ENCODE measurements at places on chromosomes 7 and 10.

DNA sequence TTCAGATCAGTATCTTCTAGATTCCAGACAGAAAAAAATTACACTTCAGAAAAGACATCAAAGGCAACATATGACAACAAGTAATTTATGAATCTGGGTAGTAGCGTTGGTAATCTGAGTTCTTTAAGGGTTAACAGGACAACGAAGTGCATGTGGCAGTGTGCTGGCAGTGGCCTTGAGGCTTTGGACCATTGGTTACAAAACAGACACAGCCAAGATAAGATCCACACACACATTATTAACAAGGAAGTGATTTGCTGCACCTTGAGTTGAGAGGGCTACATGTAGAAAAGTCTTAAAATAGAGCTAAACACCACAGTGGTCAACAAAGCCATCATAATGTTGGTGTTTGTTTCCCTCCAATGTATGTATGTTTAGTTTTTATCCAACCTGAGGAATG lies 40.6 kb downstream of the AKR1D1 start:
- no peak for DNase-seq

DNA sequence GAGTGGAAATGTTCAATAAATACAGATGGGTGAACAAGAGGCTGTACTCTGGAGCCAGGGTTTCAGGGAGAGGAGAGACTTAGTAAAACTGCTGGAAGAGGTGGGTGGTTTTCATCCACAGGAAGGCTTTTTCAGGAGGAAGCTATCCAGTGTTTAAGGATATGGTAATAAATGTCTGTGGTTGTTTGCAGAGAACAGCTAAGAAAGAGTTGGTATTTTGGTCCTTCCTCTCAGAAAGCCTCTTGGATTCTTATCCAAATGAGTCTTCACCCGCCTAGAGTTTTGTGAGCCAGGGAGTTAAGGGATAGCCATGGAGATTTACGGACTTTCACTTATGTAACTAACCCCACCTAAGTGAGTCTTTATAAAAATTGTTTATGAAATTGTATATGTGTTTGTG lies 95.7 kb downstream of the GNAI1 start:
- no peak for DNase-seq

- DNase-seq, result no peak
These were observed 36.4 kb downstream of the FEZF1 start for GRCh38 chr7:122268101-122268500.

GRCh38 chr10:61313460-61313859 lies 139.7 kb downstream of the TMEM26 start:
- no peak for DNase-seq

DNA sequence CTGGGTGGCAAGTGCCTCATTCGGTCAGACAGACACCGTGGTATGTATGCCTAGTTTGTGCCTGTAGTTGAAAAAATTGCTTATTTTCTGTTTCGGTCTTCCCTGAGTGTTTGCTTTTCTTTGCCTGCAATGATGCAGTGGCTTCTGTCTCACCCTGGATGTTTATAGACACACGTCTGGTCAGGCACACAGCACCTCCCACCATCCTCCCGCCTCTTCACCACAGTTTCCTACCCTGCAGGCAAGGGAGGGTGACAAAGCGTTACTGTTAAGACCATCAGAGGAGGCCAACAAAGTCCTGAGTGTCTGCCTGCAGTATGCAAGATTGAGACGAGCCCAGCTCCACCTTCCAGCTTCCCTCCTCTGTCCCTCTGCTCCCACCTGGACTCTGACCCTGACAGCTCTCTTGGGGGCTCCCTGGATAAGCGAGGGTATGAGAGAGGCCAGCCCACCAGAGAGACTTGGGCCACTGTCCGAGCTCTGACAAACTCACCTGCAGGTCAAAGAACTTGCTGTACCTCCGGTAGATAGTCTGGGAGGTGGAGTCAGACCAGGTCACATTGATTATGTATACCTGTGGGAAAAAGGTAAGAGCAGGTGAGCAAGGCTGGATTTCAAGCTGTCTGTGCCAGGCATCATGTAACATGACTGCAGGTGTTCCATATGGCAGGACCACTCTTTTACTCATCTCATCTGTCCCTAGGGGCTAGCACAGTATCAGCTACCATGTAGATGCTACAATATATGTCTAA lies 54.4 kb downstream of the SH3PXD2A start:
- DNase-seq, result no peak

- DNase-seq, result no peak
These were observed 204.1 kb downstream of the EBF3 start for GRCh38 chr10:129760003-129760315.
